ENCODE measurements at places on chromosomes 1 and 21. TPM values are rescaled to one million over a fixed set of nuclear protein-coding genes. Genes with fewer than 3 reads are reported as not detected.

GRCh38 chr21:45158491-45159423, 84.4 kb downstream of the ADARB1 start:
- no peak for DNase-seq

Gene KRTAP19-3
- not detected for polyA plus RNA-seq

DNA sequence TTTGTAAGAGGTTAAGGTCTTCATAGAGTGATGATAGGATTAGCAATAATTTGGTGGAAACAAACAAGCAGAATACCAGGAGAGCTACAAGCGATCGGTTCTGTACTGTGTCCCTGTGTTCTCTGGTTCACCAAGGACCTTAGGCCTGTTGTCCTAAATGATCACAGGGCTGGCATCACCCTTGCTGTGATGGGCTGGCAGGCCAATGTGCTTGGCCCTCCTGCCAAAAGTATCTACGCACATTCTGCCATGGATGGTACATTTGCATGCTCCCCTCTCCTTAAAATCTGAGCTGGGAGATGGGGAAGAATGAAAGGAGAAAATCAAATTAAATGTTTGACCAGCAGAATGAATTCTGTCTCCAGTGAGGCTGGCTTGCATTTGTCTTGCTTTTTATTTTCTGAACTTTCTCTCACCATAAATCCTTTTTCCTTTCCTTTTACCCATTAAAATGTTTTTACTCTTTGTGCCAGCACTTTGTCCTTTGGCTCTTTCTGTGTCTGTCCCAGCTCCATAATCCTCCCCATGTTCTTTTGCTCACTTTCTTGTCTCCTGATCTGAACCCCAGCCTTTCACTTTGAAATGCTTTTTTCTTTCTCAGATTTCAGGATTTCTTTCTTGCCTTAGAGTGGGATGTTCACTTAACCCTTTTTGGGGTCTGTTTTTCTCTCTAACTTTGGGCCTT, 51.7 kb downstream of the PBX1 start:
- DNase-seq, result no peak

Gene EBNA1BP2
- polyA plus RNA-seq, result 51.9 TPM

Gene STRIP1
- 21.4 TPM for polyA plus RNA-seq

- DNase-seq, result no peak
Measured at GRCh38 chr1:31218705-31219104, 21.0 kb downstream of the NKAIN1 start.

Gene WNT2B
- polyA plus RNA-seq, result 0.55 TPM

DNA sequence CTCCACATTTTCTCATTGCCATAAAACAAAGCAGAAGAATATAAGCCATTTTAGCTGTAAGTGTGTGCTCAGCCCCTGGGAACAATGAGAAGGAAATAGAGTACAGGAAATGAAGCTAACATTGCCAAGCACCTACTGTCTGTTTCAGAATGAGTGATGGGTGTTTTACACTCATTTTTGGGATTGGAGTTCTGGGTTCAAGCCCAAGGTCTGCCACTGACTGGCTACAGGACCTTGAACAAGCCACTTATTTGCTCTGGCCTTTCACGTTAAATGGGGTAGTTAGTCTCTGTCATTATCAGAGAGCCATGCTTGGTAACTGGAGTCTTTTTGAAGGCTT, 80.7 kb upstream of the KAZN start:
- DNase-seq, result no peak

GRCh38 chr1:84724128-84724860, 34.0 kb upstream of the SSX2IP start:
- peak; percentile 31 for DNase-seq

- DNase-seq, result no peak
Measured at GRCh38 chr1:78715181-78715661, 65.6 kb downstream of the IFI44 start.

Gene VWA5B1
- polyA plus RNA-seq, result 0.46 TPM

DNA sequence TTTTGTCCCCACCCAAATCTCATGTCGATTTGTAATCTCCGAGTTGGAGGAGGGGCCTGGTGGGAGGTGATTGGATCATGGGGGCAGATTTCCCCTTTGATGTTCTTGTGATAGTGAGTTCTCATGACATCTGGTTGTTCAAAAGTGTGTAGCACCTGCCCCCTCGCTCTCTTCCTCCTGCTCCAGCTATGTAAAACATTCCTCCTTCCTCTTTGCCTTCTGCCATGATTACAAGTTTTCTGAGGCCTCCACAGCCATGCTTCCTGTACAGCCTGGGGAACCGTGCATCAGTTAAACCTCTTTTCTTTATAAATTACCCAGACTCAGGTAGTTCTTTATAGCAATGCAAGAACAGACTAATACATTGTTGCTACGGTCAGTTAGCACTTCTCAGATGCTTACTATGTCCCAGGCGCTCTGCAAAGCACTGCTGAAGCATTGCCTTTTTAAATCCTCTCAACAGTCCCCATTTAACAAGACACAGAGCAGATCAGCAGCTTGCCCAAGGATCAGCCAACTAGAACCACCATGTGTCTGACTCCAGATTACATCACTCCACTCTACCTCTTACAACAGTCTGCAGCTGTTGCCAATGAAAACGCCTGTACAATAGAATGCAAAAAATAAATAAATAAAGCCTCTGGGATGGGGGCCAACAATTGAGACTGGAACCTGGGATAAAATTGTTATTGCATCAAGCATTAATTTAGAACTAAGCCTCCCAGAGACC, 52.4 kb upstream of the USP1 start:
- DNase-seq, result no peak

Gene PCP4
- not detected for polyA plus RNA-seq

GRCh38 chr1:164836614-164837018, 277.6 kb downstream of the PBX1 start:
- no peak for DNase-seq

GRCh38 chr1:22872981-22873664, 99.5 kb downstream of the LACTBL1 start:
- DNase-seq, result no peak

DNA sequence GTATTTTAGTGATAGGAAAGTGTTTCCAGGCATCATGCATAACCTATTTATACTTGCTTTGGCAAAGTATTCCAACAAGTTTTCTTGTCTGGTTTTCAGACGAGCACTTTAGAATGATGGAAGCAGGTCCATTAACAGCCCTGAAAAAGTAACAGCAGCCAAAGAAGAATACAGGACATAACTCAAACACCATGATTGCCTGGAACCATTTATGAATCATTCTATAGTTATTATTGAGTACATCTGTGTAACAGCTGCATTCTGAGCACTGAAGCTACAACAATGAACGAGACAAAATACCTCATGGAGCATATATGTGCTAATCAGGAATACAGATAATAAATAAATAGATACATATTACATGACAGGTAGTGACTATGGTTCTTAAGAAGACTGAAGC, 12.6 kb downstream of the IL10RB start:
- DNase-seq, result no peak

Gene RORC
- polyA plus RNA-seq, result not detected

Gene MPL
- not detected for polyA plus RNA-seq

DNA sequence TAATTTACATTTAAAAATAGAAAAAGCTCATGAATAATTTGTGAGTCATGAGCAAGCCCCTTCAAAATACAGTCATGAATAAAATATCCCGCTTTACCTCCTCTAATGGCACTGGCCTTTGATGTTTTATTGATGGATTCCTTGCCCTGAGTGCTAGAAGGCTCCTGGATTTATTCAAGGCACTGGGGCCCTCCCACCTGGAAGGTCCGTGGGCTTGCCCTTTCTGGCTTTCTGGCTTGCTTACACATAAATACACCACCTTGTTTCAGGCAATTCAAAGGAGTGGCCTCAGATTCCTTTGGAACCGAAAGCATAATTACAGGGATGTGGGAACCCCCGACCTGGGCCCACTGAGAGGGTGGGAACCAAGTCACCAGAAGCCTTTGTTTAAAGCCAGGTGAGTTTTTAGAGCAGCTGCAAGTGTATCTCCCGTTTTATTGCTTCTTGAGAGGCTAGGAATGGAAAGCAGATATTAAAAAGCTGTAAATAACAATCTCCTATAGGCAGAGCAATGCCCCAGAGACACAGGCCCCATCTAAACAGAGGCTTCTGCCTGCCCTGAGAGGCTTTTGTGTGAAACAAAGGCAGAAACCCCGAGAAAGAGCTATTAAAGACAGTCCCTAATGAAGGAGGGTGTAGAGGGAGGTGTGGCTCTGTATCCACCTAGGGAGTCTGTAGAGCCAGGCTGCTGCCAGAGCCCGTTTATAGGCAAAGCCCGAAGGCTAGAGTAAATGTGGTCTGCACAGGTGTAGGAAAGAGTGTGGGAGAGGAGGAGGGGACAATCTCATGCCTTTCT, 126.4 kb downstream of the FAM78B start:
- DNase-seq, result no peak

Gene EXTL1
- polyA plus RNA-seq, result not detected

- DNase-seq, result no peak
Measured at GRCh38 chr1:204493145-204493983, 1.2 kb downstream of the PIK3C2B start.

DNA sequence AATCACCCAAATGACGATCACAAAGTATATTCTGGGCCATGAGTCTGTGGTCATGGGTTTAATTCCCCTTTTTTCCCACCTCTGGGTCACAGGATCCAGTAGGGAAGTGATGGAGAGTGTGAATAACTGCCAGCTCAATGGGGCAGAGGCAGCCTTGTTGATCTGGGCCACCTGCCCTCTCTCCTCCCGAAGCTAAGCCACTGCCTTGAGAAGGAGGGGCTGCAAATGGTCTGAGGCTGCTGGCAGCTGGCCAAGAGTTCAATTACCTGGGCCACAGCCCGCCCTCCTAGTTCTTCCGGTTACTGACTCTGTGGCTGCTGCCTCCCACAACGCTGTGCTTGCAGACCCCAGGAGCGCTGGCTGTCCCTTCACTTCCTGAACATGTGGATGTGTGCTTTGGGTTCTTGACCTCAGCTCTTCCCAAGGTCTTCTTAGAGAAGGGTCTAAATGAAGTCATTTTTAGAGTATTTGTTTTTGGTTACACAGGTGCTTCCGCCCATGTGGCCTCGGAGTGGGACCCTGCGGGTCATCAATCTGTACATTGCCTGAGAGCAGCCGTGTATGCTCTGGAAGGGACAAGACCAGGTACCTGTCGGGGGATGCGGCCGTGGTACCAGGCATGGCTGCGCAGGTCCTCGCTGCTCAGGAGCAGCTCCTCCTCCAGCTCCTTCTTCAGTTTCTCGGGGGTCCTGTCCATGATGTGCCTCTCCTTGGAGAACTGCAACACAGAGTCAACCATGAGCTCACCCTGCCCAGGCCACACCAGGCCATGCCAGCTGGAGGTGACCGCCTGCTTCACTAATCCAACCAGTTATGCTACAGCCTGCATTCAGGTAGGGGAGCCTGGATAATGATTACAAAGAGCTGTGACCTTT, 89.7 kb downstream of the BCAR3 start:
- no peak for DNase-seq

Gene PEX14
- polyA plus RNA-seq, result 6.8 TPM

GRCh38 chr1:197633447-197634078, 141.7 kb downstream of the DENND1B start:
- DNase-seq, result no peak

- DNase-seq, result no peak
Measured at GRCh38 chr1:212667223-212668139, 32.2 kb downstream of the BATF3 start.

GRCh38 chr1:170414989-170415709, 116.8 kb upstream of the GORAB start:
- DNase-seq, result no peak

DNA sequence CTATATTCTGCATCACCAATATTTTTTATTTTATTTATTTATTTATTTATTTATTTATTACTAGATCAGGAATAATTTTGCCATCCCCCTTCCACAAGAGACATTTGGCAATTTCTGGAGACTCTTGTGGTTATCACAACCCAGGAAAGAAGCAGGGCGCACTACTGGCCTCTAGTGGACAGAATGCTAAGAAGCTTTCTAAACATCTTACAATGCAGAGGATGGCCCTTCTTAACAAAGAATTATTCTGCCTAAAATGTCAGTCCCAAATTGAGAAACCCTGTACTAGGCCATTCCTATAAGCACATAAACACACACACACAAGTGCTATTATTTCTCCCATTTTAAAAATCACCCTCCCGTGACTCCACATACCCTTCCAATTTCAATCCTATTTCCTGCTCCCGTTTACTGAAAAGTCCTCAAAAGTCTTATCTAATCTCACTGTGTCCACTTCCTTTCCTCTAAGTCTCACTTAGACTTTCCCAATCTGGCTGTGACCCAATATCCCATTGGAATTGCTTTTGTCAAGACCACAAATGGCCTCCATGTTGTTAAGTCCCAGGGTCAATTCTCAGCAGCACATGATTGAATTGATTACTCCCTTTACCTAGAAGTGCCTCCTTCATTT, 43.7 kb upstream of the RNF11 start:
- peak; percentile 24 for DNase-seq

DNA sequence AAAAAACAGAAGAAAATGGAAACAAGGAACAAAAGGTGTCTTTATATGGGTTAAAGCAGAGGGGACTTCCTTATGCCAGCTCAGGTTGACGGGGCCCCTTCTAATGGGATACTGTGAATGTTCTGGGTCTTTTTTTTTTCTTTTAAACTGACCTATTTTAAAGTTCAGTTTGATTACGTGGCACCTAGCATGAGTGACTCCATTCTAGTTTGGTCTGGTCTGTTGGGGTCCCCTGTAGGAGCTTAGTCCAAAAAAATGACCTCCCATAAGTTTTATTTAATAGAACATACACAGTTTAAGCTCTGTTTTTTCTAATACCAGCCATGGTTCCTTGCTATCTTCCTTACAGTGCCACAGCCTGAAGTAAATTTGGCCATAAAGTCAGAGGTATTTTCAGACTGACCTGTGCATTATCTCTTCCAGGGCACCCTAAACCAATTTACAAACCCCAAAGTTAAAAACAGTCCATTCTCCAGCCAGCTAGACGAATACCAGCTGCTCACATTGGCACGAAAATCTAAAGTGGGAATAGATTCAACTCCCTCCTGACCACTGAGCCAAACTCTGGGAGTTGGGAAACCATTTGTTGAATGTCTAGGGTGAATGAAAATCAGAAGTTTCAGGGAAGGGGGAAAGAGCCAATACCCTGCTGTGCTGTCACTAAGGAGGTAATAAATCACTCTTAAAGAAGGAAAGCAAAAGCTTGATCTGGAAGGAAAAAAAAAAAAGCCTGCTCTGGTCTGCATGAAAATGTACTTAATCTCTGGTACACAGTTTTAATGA, 42.4 kb downstream of the AKNAD1 start:
- DNase-seq, result no peak

DNA sequence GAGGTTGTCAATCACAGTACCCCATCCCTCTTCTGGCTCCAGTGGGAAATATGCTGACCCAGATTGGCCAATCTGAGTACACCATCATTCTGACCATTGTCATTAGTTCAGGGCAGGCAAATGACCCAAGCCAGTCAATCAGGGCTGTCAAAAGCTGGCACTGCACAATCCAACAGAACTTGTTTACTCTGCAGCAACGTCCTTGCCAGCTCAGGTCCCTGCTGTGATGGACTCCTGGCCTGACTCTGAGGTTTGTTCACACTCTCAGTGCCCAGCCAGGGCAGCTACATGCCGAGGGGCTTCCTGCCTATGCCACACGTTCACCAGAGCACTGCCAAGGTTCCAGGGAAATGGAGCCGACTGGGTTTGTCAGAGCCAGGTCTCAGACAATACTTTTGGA, 14.7 kb upstream of the OVAAL start:
- no peak for DNase-seq
